NCI-H446 (cell line): ENCODE measurements at places on chromosomes 7 and 10.

DNA sequence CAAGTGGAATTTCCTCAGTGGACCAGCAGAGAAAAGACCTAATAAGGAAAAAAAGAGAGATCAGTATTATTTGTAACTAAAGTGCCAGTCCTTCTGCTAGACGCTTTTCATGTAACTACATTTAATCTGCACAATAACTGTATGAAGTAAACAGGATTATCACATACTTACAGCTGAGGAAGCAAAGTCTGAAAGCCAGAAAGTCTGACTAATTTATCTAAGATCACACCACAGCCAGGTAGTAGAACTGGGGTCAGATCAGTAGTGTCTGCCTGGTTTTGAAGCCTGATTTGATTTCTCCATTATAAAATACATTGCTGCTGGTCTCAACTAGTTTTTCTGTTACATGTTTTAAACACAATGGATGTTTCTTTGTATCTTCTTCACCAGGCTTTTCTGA, 69.2 kb downstream of the PODXL start:
- no peak for DNase-seq

DNA sequence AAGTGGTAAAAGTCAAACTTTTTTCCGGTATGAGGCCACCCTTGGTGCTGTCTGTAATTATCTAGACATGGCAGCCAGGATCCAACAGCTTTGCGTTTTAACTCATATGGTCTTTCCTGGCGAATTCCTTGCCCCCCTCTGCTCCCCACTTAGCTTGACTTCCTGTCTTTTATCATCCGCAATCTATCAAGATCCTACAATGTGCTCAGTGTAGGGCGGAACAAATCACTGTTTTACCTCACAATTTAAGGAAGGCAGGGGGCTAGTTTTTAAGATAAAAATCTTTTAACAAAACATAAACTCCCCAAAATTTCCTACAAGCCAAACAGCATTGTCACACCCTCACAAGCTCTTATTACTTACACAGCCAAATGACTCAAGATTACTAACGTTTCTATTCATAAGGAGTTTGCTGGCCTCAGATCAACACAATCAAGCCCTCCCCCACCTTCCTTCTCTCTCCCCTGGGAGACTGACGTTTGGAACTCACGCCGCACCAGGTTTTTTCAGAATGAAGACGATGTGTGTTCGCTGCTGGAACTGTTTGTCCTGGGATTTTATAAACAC, 1.3 kb upstream of the CDK14 start:
- DNase-seq, result no peak

DNA sequence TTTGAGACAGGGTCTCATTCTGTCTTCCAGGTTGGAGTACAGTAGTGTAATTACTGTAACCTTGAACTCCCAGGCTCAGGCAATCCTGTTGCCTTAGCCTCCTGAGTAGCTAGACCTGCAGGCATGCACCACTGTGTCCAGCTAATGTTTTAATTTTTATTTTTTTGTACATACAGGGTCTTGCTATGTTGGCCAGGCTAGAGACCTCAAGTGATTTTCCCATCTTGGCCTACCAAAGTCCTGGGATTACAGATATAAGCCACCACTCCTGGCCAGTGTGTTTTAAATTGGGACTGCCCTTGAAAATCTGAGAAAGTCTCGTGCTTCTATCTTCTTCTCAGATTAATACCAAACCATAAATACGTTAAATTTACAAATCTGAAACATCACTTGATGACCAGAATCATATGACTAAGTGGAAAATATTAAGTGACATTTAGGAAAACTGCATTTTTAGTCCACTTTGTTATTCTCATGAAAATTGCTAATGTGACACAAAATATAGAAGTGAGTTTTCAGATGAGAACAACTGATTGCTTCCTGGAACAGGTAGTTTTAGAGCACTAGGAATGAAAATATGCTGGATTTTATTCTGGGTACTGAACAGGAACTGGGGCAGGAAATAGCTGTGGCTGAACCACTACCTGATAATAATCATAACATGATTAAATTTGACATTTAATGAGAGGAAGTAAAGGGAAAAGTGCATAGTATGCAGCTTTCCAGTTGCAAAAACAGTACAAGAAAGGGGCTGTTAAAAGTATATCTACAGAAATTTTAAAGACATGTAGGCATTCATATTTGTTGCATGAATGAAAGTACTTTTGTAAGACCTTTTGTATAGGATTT, 4.2 kb downstream of the PHTF2 start:
- no peak for DNase-seq

GRCh38 chr10:72875250-72876055, 18.1 kb upstream of the OIT3 start:
- peak; percentile 2 for DNase-seq

- DNase-seq, result no peak
These were observed 122.0 kb downstream of the TRRAP start for GRCh38 chr7:99000196-99000903.

DNA sequence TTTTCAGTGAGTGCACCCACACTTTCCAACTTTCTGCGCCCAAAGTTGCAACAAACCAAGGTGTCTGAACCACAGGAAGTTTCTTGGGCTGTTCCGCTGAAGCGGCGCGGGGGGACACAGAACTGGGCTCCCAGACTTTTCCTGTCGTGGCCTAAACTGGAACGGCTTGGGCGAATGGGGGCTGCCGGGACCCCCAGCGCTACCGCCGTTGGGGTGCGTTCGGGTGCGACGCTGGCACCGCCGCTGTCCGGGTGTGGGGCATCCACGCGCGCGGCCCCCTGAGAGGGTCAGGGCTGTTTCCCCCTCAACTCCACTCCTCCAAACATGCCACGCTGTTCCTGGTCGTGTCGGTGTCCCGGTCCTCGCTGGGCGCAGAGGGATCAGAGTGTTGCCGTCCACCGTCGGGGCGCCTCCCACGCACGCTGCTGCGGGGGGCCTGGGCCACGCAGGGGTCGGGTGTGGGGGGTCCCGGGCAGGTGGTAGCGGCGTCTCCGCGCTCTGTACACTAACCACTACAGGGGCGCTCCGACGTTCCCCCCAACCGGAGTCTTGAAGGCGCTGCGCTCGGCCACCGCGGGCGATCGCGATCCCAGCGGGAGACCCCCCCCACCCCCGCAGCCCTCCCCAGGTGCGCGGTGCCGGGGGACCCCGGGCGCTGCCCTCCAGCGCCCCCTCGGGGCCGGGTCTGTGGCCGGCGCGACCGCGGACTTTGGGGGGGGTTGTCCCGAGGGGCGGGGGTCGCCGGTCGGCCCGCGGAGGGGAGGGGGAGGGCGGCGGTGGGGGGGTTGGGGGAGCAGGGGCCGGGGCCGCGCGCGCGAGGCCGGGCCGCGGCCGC, 2.2 kb upstream of the CUX1 start:
- DNase-seq, result no peak

DNA sequence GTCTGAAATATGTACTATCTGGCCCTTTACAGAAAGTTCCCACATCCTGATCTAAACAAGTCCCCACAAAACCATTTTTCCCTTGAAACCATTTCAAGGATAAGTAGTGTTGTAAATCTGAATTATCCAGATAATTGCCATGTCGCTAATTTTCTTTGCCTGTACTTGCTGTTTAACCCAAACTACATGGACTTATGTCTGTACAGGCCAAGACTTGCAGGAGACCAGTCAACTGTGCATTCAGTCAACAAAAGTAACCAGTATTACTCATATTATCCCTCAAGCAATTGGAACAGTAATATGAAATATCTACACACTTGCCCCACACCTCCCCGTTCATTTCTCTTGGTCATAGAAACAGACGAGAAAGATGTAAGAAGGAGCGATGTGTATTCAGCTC, 347.8 kb upstream of the NFE2L3 start:
- DNase-seq, result no peak

DNA sequence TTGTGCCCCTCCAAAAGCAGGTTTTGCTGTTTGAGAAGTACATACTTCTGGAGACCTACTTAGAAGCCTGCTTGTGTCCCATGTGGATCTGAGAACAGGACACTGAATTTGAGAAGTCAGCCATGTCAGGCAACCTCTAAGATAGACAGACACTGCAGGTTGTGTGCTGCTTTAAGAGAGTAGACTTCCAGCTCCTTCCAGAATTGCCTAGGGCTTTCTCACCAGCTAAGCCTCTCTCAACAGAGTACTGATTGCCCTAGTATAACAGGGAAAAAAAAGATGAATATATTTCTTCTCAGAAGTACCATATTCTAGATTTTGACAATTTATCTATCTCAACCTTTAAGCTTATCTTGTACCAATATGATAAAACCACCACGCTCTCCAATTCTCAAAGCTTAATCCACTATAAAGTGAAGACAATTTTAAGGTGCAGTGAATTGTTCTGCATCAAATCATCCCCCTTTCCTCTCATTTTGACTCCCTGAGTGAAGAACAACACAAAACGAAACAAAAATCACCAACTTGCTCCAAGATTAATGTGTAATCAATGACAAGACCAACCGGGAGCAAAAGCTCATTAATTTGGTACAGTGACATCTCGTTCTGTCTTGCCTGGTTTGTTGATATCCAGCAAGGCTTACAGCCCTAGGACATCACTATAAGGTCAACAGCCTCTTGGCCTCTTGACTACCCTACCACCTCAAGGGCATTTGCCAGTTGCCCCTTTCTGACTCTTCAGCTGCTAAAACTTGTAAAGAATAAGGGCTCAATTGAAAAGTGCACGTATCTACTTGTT, 214.6 kb downstream of the SORCS1 start:
- DNase-seq, result no peak

- DNase-seq, result no peak
These were observed 279.6 kb upstream of the PITRM1 start for GRCh38 chr10:3452173-3452626.

- DNase-seq, result no peak
These were observed 24.7 kb upstream of the ANKRD1 start for GRCh38 chr10:90945491-90946070.

- no peak for DNase-seq
These were observed 70.5 kb upstream of the ABCB5 start for GRCh38 chr7:20545016-20545415.

GRCh38 chr7:100247152-100247757, 27.5 kb downstream of the PVRIG start:
- DNase-seq, result no peak

- DNase-seq, result no peak
These were observed 257.8 kb downstream of the SNX10 start for GRCh38 chr7:26549281-26549944.
